ENCODE measurements at places on chromosomes 2 and 18.

DNA sequence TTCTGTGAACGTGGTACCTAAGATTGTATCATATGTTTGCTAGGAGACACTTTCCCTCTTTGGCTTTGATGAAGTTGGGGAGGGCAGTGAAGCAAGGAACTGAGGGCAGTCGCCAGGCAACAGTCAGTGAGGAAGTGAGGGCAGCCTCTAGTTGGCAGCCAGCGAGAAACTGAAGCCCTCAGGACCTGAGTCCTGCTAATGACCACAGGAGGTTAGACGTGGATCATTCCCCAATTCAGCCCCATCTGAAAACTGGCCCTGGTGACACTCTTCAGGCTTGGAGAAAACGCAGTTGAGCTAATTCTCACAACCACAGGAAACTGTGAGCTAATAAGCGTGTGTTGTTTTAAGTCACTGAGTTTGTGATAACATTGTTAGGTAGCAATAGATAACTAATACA is 84.5 kb upstream of the REG3G start:
- DNase-seq: no peak

DNA sequence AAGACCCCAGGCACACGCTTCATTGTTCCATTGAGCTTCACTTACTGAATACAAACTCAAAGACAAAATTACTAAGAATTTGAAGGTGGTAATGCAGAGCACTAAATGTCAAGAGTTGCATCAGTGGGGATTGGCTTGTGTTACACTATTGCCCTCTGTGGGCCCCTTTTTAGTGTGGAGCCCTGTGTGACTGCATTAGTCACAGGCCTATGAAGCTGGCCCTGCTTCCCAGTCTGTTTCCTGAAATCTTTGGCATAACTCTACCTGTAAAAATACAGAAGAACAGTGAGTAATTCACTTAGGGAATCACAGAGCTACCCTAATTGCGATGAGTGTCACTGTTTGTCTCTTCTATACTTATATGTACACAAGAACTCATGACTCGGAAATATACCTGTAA is 40.0 kb upstream of the STPG4 start:
- no peak for DNase-seq

GRCh38 chr2:98479959-98480524 is 35.4 kb downstream of the INPP4A start:
- peak; percentile 70 for DNase-seq

- DNase-seq: no peak
Observed at GRCh38 chr2:12610314-12610713, 106.4 kb upstream of the TRIB2 start.

- DNase-seq: no peak
Observed at GRCh38 chr2:63013438-63013837, 37.2 kb upstream of the OTX1 start.
